NCI-H226 (cell line): ENCODE measurements at places on chromosomes 3 and 15.

- no peak for DNase-seq
Measured at GRCh38 chr15:78264304-78265136, at the start of gene DNAJA4. Gene DNAJA4 (plus strand): TSS chr15:78264562. CDS start chr15:78264764, 202 bp downstream.

DNA sequence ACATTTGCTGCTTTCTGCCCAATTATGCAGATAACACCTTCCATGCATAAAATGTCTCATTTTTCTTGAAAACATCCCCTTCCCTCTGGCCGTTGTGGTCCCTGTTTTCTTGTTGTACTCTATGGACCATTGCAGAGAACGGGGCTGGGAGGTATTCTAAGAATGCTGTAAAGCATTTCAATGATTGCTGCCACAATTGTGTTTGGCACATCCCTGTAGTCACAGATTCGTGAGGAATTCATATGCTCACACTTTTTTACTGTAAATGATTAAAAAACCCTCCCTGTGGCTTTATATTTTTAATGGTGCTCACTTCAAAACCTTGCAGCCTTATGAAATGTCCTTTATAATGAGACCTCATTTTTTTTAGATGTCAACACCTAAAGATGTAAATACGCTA is 207.2 kb upstream of the GBE1 start:
- no peak for DNase-seq

DNA sequence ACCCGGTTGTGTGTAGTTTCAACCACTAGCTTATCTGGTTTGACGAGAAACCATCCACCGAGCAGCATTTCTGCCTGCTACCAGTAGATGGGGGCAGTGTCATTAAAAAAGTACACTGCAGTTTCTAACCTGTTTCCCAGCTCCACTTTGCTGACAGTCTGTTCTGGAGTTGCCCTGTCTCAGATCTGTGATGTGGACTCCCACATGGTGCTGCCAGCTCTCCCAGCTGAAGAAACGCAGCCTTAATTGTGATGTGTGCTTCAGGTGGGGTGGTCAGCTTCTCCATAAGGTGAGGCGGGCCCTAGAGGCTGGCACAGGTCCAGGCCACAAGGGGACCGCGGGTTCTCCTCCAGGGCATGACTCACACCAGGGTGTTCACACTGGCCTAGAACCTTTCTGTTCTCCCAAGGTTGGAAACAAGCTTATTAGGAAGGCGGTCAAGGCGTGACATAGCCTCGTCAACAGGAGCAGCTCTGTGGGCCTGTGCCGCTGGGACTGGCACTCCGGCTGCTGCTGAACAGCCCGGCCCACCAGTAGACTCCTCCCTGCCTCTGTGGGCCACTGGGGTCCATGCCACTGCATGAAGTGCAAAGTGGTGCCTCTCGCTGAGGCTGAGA is 2.9 kb upstream of the FAM43A start:
- peak; percentile 72 for DNase-seq

DNA sequence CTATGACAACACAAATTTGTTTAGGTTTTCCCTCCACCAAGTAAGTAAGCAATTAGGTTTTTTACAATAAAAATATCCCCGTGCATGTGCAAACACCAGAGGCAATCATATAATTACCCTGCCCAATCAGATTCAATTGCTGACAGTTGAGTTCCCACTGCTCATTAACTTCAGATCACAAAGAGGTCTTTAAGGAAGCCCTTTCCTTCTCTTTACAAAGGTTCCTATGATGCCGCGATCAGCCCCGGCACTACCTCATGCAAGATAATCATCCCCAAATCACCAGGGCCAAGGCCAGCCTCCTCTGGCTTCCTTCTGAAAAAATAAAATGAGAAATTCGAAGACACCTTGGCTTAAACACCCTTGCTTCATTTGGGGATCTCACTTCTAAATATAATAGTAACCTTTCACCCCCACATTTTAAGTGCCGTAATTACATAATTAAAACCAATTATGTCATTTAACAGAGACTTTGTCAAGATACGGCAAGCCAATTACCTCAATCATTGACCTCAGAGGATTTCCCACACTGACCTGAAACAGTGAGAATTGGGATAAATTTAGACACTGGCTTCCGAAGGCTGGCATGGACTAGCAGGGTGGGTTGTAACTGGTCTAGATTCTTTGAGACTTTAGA is 121.3 kb upstream of the WNT5A start:
- no peak for DNase-seq

- peak; percentile 48 for DNase-seq
Measured at GRCh38 chr15:95857124-95857757, 473.3 kb upstream of the NR2F2 start.

DNA sequence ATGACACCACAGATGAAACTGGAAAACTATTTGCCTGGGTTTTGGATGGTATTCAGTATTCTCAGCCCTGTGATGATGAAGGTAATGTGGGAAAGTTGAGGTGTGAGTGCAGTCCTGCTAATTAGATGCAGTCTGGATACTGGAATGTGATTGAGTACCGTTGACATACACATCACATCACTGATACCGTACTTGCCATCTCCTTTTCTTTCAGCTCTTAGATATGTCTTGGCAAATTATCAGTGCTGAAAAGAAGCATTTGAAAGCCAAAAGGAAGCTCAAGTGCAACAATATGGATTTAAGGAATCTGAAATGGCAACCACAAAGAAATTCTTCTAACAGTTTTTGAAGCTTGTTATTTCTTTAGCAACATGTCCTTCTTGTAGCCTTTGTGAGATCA is 381.4 kb upstream of the TGFBR2 start:
- no peak for DNase-seq

GRCh38 chr15:94847325-94847724 is 616.0 kb downstream of the MCTP2 start:
- no peak for DNase-seq

- no peak for DNase-seq
Measured at GRCh38 chr15:40307421-40308211, at the start of gene PLCB2. Gene PLCB2 (minus strand): TSS chr15:40307935. CDS start chr15:40307672, 263 bp downstream.

GRCh38 chr3:191342411-191342810 is 12.1 kb upstream of the UTS2B start:
- no peak for DNase-seq

- DNase-seq, result no peak
Measured at GRCh38 chr3:62529230-62529629, 155.9 kb upstream of the FEZF2 start.

DNA sequence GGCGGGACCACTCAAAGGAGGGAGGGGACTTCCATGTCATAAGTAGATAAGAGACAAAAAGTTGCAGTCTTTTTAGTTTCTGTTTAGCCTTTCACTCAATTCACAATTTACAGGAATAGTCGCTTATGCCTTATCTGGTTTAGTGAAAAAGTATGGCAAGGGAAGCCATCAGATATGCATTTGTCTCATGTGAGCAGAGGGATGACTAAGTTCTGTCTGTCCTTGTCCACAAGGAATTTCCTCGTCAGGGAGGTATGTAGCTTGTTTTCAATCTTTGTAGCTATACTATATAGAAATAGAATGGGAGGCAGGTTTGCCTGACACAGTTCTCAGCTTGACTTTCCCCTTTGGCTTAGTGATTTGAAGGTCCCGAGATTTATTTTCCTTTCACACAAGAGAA is 882.8 kb downstream of the NAALADL2 start:
- no peak for DNase-seq

- no peak for DNase-seq
Measured at GRCh38 chr3:18062657-18063025, 320.2 kb upstream of the TBC1D5 start.

- DNase-seq, result no peak
Measured at GRCh38 chr15:43763819-43764446, 12.8 kb downstream of the ELL3 start.

- DNase-seq, result no peak
Measured at GRCh38 chr15:74903676-74904075, 3.0 kb downstream of the FAM219B start.

DNA sequence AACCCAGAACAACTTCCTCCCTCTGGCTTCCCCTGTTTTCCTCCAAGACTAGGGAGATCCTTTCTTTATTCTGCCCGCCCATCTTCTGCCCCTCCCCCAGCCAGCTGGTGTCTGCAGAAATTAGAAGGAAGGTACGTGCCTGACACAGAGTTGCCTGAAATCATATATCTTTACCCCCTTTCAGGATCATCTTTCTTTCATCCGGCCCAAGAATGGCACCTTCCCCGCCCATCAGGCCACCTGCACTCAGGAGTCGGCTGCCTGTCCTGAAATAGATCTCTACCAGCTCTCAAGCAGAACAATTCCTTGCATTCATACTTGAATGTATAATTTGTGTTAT is 133.7 kb downstream of the VGLL4 start:
- DNase-seq, result no peak

GRCh38 chr15:98807262-98807661 is 158.9 kb downstream of the IGF1R start:
- peak; percentile 15 for DNase-seq

DNA sequence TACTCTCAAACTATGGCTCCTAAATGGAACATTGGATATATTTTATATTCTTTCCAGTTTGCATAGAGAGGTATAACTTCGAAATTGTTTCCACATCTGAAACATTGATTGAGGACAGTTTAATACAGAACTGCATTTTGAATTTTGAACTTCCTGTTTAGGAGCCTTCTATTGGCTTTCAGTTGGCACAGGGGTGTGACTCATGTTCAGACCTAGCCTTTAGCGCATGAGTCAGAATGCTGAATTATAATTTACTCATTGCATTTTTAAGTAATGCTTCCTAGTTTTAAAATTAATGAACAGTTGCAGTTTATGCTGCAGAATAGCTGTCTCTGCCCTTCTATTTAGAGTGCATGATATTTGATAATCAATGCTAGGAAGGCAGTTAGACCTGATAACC is 751.7 kb downstream of the CADM2 start:
- no peak for DNase-seq

- no peak for DNase-seq
Measured at GRCh38 chr3:162152636-162153035, 656.0 kb downstream of the OTOL1 start.

GRCh38 chr3:103126115-103126514 is 691.3 kb downstream of the ZPLD1 start:
- no peak for DNase-seq

GRCh38 chr3:195236801-195237570 is 34.0 kb downstream of the XXYLT1 start:
- no peak for DNase-seq

DNA sequence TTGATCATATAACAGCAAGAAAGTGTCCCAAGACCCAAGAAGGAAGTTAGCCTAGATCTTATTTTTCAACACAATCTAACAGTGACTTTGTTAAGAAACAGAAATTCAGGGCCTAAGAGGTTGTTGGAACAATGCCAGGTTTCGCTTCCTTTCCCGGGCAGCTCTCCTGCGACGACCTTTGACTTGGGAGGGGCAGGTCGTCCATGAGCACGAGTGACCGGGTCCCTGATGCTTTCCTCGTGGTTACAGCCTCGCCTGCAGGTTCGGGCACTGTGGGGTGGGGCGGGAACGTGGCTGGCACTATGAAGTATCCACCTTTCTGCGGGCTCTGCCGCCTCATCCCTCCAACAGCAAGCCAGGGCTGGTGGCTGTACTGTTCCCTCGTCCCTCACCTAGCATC is 90.1 kb upstream of the RGMA start:
- DNase-seq, result no peak

GRCh38 chr15:77456746-77457145 is 36.1 kb downstream of the HMG20A start:
- DNase-seq, result no peak

GRCh38 chr3:5304789-5305683 is 117.5 kb downstream of the EDEM1 start:
- DNase-seq, result peak; percentile 5

DNA sequence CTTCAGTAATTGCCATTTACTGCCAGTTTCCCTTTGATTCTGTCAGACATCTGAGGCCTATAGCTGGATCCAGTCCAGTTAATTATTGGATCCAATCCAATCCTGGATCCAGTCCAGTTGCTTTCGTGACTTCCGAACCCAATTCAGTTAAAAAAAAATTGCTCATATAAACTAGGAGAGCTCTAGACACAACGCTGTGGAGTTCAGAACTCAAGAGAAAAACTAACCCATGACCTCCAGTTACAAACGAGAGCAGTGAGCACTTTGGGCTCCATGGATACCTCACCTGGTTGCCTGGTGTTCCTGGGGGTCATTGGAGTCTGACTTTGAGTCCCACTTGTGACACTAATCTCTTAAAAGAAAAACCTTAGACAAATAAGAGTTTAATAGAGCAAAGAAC is 269.8 kb downstream of the THSD4 start:
- DNase-seq, result no peak

DNA sequence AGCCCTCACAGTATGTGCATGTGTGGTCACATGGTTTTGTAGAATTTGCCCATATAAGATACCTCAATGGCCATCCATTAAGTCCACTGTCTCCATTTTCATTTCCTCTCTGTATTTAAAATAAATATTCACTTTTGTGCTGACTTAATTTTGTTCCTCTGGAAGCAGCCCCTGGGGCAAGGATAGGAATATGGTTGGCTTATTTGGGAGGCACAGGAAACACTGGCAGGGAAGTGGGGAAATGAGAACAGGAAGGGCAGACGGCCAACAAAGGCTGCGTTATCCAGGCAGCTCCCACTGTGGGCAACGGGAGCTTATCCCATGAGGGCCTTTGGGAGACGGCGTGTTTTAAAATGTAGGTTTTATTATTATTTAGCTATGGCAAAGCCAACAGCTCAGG is 148.6 kb downstream of the SHQ1 start:
- no peak for DNase-seq

DNA sequence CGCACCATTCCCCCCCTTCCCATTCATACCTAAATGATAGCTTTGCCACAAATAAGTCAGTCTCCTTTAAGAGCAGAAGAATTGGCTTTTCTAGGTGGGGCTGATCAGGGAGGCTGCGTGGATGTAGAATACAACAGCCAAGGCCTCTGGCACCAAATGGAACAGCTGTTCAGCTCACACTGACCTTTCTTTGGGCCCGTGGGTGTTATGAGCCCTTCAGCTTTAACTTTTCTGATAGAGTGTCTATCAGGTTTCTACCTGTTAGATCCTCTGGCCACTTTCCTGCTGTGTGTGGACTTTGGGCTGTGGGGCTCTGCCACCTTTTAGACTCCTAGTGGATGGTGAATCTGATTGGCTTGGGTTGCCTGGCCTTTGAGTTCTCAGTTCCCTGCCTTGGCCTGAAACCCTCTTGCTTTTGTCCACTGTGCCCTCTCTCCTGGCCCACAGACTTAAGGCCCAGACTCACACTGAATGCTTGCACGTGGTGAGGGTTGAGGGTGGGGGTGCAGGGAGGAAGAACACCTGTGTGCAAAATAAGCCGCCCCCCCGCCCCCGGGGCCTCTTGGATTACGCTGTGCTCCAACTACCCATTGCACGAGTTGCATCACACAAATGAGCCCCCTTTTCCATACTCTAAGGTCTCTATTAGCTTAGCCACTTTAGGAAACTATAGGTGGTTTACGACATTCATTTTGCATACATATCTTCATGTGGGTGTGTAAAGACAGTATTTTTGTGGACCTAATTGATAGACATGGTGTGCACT is 1.3 kb upstream of the RFX7 start:
- DNase-seq, result peak; percentile 24

DNA sequence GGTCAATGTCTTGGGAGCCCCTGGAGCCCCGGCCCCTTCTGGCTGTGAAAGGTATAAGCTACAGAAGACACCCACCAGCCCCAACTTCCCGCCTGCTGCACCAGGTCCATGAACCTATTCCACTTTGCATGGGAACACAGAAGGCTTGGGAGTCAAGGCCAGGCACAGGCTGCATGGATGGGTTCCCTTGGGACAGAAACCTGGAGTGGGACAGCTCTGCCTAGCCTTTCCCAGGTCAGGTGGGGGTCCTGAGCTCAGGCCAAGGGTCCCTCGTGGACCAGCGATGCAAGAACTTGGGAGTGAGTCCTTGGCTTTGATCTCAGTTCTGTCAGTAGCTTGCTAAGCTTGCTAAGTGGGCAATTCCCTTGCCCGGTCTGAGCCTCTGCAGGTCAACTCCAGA is 25.0 kb downstream of the TKT start:
- no peak for DNase-seq

- no peak for DNase-seq
Measured at GRCh38 chr3:37107846-37108245, 66.5 kb downstream of the LRRFIP2 start.
